Ascending aorta (tissue), 2 donors: ENCODE measurements at places on chromosomes 3 and 15. TPM values are rescaled to one million over a fixed set of nuclear protein-coding genes. Genes with fewer than 3 reads are reported as not detected.

Gene PODXL2
- total RNA-seq = 1.6 TPM

Gene EPHA6
- not detected for total RNA-seq

Gene TMEM40
- total RNA-seq = not detected

Gene MOBP
- total RNA-seq = not detected

Gene PCLAF
- not detected for total RNA-seq

- no peaks in the 10 kb centered on the region for H3K27me3 ChIP-seq
- no peak overlapping the region for H3K27ac ChIP-seq
- H3K36me3 ChIP-seq = no peaks in the 10 kb centered on the region
- no peak overlapping the region for H3K4me3 ChIP-seq
Observed at GRCh38 chr15:73748730-73749129, 4.4 kb downstream of the INSYN1 start.

- no peak overlapping the region for H3K27ac ChIP-seq
- H3K27me3 ChIP-seq = no peaks in the 10 kb centered on the region
- H3K4me1 ChIP-seq = no peaks in the 10 kb centered on the region
- no peak for DNase-seq
Observed at GRCh38 chr3:97712919-97713318, 51.6 kb upstream of the ARL6 start.
